Left cardiac atrium (tissue), 4 donors: ENCODE measurements at places on chromosomes 16 and 17.
A peak's percentile ranks its signal among the peaks of the same experiment; 100 is the strongest.

- no peak for DNase-seq
Observed at GRCh38 chr17:55433629-55434422, 12.2 kb upstream of the MMD start.

DNA sequence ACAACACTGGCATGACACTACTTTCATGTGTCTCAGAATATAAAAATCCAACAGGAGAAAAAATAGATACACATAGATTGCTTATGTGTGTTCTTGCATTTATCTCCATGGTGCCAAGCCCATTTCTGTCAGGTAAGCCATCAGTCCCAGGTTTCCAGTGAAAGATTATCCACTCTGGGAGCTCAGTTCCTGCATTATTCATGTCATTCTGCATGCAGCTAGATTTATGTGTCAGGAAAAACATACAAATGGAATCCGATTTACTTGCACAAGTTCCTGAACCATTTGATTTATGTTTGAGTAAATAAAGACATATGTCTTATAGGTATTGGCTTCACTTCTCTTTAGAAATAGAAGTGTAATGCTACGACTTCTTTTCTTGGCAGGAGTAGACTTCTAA is 569.7 kb downstream of the KCNJ2 start:
- no peak for DNase-seq

- no peak for DNase-seq
Observed at GRCh38 chr17:49024523-49024922, 27.3 kb downstream of the IGF2BP1 start.

GRCh38 chr17:17315142-17315821 is 12.1 kb downstream of the NT5M start:
- no peak for DNase-seq

- DNase-seq = no peak
Observed at GRCh38 chr17:45243750-45244149, 18.1 kb downstream of the SPATA32 start.

- no peak for DNase-seq
Observed at GRCh38 chr16:23206986-23207385, 24.4 kb downstream of the SCNN1G start.

GRCh38 chr17:44906010-44906646 is 6.9 kb upstream of the EFTUD2 start:
- DNase-seq = no peak

DNA sequence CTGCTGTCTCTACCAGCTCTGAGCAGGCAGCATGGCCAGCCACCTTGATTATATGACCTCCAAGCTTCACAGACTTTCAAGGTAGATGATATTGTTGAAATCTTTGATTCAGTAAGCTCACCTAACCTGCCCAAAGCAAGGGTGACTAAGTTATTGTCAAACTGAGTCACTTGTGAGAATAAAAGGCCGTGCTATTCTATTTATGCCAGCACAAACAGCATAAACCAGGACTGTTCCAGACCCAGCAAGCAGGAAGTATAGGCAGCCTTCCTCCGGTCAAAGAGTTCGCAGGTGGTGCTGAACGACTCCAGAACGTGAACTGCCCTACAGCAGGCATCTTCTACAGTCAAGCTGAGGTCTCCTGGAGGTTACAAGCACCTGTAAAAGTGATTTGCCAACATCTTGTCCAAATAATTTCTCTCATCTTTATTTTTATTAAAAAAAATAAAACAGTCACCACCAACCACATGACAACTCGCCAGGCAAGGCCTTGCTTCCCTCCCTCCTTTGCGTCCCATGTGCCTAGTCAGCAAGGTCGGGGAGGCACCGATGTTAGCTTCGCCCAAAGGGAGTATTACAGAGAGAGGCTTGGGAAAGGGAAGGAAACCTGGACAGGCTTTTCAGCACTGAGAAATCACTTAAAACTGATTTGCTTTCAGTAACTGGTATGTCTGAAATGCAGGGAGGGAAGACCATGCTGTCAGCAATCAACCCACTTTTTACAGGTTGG is 10.8 kb downstream of the ARL2BP start:
- peak; percentile 5 for DNase-seq

- DNase-seq = peak; percentile 28
Observed at GRCh38 chr16:77158293-77158692, 32.7 kb upstream of the MON1B start.

DNA sequence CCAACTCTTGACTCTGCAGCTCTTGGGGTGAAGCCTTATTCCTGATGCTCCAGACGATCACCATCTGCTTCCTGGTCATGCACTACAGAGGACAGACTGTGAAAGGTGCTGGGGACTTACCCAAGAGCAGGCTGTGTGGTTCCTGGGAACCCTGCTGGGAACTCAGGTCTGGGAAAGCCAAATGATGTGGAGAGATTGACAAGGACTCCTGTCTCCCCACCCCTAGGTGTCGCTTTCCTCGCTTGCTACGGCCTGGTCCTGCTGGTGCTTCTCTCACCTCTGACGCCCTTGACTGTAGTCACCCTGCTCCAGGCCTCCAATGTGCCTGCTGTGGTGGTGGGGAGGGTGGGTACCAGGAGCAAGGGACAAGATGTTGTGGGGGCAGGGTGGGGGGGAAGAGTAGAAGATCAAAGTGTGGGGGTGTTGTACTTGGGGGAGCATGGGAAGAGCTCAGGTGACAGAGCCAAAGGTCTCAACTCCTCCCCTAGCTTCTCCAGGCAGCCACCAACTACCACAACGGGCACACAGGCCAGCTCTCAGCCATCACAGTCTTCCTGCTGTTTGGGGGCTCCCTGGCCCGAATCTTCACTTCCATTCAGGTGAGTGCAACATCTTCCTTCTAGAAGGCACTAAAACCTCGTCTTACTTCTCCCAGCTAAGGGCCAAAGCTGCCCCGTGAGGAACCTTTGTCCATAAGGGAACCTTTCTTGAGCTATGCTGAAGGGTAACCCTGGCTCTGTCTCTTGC is 3.0 kb downstream of the SOX15 start:
- DNase-seq = no peak

GRCh38 chr17:42421507-42422338 is 1.3 kb downstream of the CAVIN1 start:
- DNase-seq = peak; percentile 65

- DNase-seq = no peak
Observed at GRCh38 chr16:89152831-89153700, 18.5 kb upstream of the CDH15 start.

- DNase-seq = peak; percentile 93
Observed at GRCh38 chr17:15502369-15503112, 35.1 kb upstream of the CDRT4 start.

GRCh38 chr17:49985310-49985990 is 9.6 kb downstream of the DLX3 start:
- no peak for DNase-seq

GRCh38 chr17:74243013-74243755 is 29.8 kb downstream of the TTYH2 start:
- DNase-seq = peak; percentile 70

- DNase-seq = no peak
Observed at GRCh38 chr17:77146246-77146632, 5.5 kb downstream of the SEC14L1 start.

DNA sequence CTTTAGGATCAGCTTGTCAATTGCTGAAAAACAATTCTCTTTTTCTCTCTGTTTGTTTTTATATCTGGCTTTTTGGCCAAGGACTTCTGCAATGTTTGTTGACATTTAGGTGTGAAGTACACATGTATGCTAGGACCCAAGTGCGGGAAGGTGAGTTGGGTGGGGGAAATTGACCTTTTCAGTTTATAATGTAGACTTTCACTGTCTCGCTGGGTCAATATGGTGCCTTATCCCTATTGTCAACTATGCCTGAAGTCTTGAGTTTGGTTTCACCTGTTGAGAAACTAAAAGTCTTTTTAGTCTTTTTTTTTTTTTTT is 9.5 kb downstream of the WWP2 start:
- DNase-seq = no peak

DNA sequence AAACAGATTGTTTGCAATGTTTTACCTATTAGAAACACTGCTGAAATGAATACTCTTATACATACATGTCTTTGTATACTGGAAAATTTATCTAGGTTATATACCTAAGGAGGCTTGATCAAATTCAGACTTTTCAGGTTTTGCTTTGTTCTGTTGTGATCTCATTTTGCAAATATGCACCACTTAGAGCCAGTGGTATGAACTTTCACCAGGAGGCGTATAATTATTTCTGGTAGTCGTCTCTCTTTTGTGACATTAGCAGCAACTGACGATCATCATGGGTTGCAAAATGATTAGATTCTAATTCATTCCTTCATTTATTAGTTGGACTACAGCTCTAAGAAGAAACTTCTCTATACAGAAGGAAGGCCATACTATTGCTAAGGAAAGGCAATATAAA is 26.9 kb downstream of the AP1G1 start:
- DNase-seq = no peak

- DNase-seq = no peak
Observed at GRCh38 chr16:78740269-78740668, 640.8 kb downstream of the WWOX start.

DNA sequence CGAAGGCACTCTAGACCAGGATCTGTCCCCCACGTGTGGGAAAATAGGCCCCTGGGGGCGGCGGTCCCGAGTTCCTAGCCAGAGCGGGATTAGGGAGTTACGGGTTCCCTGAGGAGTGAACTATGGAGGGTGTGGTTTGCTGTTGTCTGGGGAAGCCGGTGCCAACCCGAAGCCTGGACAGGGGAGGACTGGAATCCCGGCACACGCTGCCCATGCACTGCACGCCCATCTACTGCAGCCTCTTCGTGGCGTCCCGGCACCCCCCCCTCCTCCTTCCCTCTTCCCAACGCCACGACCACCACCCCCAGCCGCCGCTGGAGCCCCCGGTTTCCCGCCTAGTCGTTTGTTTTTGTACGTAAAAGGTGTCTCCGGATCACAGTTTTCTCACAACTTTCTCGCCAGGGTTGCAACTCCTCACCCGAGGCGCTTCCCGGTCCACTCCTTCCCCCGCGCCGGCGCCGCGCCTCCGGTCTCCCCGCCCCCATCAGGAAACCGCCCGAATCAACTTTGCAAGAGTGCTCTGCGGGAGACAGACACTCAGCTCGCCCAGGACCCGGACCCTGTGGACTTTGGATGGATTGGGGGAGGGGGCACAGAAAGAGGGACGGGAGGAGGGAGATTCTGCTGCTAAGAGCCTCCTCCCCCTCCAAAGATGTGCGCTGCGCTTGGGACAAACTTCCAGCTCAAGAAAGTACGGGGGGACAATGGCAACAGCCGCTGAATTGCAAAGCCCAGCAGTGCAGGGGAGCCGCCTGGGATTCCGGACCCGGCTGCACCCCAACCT is 1.4 kb upstream of the LHX1 start:
- no peak for DNase-seq

- DNase-seq = no peak
Observed at GRCh38 chr16:25118851-25119578, 7.5 kb downstream of the LCMT1 start.

GRCh38 chr17:66560691-66561090 is 258.3 kb downstream of the PRKCA start:
- no peak for DNase-seq

GRCh38 chr17:54426296-54426886 is 474.3 kb upstream of the TOM1L1 start:
- no peak for DNase-seq

- no peak for DNase-seq
Observed at GRCh38 chr17:59506894-59507726, 58.3 kb upstream of the DHX40 start.

- no peak for DNase-seq
Observed at GRCh38 chr17:46031920-46032319, 32.9 kb downstream of the STH start.

GRCh38 chr17:51224402-51225262 is 35.2 kb downstream of the MBTD1 start:
- no peak for DNase-seq

GRCh38 chr16:89375021-89375420 is 115.3 kb downstream of the ANKRD11 start:
- DNase-seq = no peak

DNA sequence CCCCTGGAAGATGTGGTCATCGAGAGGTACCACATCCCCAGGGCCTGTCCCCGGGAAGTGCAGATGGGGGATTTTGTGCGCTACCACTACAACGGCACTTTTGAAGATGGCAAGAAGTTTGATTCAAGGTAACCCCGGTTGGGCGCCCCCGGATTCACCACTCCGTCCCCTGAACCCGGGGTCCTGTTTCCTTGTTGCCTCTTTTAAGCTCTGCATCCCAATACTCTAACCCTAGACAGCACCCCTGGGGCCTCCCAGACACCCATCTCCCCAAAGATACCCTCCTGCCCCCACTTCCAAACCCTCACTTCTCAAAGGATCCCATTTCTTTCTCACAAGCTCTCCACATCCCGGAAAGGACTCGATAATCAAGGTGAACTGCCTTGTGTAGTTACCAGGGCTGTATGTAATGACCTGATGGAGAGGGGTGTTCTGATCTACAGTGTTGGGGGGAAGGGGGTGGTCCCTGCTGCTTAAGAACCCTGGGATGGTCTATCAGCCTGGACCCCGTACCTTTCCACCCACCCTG is 412 bp downstream of the FKBP10 start:
- DNase-seq = no peak

GRCh38 chr16:88276591-88276990 is 106.2 kb upstream of the ZNF469 start:
- no peak for DNase-seq

DNA sequence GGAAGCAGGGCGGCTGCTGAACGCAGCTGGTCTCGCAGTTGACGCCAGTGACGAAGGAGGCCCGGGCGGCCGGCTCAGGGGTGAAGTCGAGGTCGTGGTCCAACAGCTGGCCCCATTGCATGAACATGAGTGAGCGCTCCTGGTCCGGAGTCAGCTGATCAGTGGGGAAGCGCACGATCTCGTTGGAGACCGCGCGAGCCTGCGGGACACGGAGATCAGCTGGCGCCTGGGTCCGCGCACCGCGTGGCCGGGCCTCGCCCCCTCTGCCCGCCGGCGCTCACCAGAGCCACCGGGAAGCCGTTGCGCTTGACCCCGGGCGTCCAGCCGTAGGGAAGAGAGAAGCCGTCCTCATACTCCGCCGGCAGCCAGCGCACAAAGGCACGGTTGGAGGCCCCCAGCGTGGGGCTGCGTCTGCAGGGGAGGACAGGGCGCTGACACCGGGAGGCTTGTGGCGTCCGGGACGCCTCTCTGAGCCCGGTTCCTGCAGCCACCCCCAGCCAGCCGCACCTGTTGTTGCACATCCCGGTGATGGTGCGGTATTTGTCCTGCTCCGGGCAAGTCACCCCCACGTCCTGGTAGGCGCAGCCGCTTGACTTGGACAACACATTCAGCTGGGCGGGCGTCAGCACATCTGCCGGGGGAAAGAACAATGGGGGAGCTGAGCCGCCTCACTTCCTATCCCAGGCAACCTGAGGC is 1.6 kb downstream of the MPO start:
- DNase-seq = peak; percentile 69

DNA sequence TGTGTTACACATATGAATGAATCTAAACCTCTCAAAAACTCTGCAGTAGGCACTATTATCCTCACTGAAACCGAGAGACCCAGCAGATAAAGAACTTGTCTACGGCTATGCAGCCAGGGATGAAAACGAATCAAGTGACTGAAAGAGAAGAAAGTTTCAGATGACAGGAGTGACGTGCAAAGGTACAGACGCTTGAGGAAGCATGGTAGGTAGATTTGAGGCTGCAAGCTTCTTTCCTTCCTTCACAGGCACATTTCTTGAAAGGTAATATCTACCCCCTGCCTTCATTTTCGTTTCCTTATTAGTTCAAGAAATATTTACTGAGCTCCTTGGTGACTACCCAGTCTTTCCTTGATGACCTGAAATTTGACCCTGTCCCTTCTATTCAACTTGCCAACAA is 211.5 kb upstream of the AXIN2 start:
- no peak for DNase-seq
